ENCODE measurements at places on chromosomes 2 and 18.

DNA sequence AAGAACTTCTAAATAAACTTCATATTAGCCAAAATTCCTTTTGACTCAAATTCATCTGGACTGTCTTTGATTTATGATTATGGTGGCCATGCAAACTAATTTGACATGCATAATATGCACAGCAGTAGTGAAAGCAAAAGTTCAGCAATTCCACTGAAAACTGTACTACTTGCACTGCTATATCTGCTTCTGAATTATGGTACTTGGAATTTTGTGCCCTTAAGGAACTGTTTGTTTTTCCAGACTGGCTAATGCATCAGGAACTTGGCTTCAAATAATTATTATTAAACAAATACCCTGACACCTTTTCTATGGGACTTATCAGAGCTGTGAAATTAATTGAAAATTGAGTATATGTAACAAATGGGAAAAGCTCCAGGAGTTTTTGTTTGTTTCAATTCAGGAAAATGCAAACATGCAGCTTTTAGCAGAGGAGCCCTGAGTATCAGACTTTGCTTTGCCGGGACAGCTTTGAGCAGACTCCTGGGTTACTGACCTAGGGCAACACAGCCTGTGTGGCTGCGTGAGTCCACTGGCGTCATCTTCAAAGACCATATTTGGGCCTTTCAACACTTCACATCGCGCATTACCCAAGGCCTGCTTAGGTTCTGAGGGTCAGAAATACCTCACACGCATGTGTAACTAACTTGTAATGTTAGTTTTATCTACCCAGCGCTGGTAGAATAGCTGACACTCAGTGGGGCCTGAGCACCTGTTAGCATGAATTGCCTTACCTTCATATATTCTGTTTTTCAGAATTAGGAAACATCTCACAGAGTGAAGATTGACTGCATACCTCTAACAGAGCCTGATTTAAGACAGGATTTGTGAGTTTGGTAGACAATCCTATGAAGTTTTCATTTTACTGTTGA lies 35.4 kb downstream of the CFAP221 start:
- DNase-seq = no peak

GRCh38 chr2:67726416-67726815 lies 329.3 kb downstream of the ETAA1 start:
- DNase-seq = no peak

DNA sequence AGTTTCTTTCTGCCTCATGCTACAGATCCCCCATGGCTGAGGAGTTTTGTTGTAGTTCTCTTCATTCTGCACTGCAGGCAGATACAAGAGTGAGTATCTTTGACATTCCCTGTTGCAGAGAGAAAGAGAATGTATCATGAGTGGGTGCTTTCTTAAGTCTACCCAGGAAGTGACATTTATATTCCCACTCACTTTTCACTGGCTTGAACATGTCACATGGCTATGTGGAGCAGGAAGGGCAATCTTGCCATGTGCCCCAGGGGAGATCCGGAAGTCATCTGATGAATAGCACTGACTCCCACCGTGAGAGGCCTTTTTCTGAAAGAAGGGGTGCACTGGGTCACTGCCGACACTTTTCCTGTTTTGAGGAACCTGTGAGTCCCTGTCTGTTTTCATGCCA lies 66.4 kb upstream of the BOD1L2 start:
- no peak for DNase-seq

DNA sequence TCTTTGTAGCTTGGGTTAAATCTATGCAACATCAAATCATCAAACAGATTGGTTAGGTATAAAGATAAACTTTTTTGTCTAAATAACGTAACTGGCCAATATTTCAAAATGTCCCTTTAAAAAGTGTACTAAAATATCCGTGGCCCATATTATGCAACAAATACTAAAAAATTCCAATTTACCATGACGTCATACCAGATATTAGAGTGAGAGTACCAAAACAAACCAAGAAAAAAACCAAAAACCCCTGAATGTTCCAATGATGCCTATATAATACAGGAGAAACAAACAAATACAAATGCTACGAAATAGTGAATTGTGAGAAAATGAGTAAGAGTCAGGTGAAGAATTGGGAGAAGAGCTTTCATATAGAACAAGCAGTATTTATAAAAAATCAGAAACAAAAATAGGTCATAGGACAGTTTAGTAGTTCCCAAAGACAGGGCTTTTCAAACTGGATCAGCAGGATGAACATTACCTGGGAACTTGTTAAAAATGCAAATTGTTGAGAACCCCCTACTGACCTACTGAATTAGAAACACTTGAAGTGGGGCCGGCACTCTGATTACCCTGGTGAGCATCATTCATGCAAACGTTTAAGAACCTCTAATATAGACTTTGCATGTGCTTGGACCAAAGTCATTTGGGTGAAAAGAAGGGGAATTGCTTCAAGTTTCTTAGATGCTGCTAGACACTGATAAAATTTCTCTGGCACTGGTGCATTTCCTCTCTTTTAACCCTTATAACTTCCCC lies 753.7 kb downstream of the DSC3 start:
- no peak for DNase-seq

DNA sequence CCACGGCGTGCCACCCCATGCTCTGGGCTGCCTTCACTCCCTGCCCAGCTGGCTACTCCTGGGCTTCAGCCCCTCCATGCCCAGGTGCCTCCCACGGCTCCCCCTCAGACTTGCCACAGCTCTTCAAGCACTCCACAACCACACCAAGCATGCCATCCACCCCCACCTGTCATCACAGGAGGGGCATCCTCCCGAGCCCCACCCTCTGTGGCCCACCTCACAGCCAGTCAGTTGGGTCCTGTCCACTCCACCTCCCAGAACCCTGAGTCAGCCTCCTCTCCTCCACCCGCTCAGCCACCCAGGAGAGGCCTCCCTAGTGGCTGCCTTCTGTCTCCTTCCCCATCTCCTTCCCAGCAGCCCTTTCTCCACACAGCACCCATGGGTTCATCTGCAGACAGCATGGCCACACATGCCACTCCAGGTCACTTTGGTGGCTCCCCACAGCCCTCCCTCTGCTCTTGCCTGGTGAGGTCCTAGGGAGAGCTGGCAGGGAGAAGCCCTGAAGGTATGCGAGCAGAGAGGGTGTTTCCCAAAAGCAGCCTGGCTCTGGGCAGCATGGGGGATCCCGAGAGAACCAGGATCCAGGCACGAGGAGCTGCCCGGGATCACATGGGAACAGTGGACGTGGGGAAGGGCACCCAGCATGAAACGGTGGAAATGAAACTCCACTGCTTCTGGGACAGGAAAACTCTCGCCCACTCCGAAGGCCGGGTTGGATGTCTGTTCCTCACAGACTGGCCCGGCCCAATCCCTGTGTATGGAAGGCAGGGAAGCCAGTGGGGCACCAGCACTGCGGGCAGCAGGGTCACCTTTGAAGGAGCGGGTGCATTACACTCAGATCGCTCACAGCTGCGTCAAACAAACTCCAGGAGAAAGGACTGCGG lies 2.7 kb downstream of the LIMS2 start:
- DNase-seq = no peak

DNA sequence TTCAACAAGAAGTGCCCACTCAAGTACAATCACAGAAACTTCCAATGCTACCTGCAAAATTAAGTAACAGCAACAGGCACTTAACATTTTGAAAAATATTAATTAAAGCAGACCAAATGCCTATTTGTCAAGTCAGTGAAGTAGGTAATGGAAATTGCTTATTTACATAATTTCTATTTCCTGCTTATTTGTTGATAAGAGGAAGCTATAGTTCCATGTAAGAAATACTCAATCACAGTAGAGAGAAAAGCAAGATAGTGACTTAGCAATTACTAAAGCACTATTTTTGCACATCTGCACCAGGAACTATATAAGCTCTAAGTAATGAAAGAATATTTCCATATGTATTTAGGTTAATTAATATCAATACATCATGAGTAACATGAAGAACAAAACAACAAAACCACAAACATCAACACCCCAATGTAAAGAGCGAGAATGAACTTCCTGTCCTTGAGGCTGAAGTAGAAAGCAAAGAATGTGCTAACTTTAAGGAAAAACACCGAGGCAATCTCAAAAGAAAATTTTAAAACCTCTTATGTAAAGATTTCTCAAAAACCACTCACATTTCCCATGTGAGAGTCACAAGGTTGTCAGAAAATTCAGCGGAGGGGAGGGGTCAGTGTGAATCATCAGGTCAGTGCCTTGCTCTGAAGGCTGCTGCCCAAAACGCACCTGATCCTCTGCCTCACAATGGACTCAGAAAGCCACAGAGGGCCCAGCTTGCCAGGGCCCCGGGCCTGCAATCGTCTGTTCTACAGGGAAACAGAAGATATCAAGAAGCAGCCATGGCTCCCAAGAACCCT lies 12.5 kb downstream of the NPC1 start:
- DNase-seq = peak; percentile 17

Measured in activated T-helper 9 cell treated with anti-CD3 and anti-CD28 coated beads, Interleukin-2, amount 50 U/mL, for 16 hours (primary cell).